Epithelial cell of umbilical artery (primary cell): ENCODE measurements at places on chromosomes 7 and 10. TPM values are rescaled to one million over a fixed set of nuclear protein-coding genes. Genes with fewer than 3 reads are reported as not detected.

Gene RBP4
- total RNA-seq: not detected in 2 replicates

Gene LIPM
- total RNA-seq: not detected in 2 replicates

Gene ZNF467
- total RNA-seq: 1.8 and 2.6 TPM in 2 replicates

Gene ZNF487
- 1.1 and 2.6 TPM in 2 replicates for total RNA-seq

Gene PPP1R3C
- 1.9 and 5.9 TPM in 2 replicates for total RNA-seq

Gene SYT15
- not detected in 2 replicates for total RNA-seq

Gene C7orf57
- total RNA-seq: under 0.01 TPM in 1 of 2 replicates, not detected in the other

Gene HMX3
- not detected in 2 replicates for total RNA-seq

Gene RASA4B
- total RNA-seq: 0.65 and 3.2 TPM in 2 replicates

Gene NRP1
- total RNA-seq: 159 and 187 TPM in 2 replicates

Gene OR9A2
- not detected in 2 replicates for total RNA-seq

Gene TAS2R41
- total RNA-seq: not detected in 2 replicates

Gene WEE2
- total RNA-seq: not detected in 2 replicates

Gene VDAC2
- total RNA-seq: 176 and 189 TPM in 2 replicates

Gene EGR2
- total RNA-seq: 0.32 TPM in 1 of 2 replicates, not detected in the other

Gene ACBD7
- 1.3 and 4.6 TPM in 2 replicates for total RNA-seq

Gene FOXK1
- total RNA-seq: 27.7 and 32.2 TPM in 2 replicates

Gene TIMM23B
- total RNA-seq: 16.9 and 21.0 TPM in 2 replicates

Gene MYOF
- 169 and 214 TPM in 2 replicates for total RNA-seq

Gene RNF133
- 0.32 and 1.1 TPM in 2 replicates for total RNA-seq

Gene GALNT17
- not detected in 2 replicates for total RNA-seq

Gene PDGFA
- 76.7 and 91.9 TPM in 2 replicates for total RNA-seq

Gene SPDYE5
- total RNA-seq: not detected in 2 replicates

Gene IGFBP1
- total RNA-seq: 0.15 TPM in 1 of 2 replicates, not detected in the other
